ENCODE measurements at places on chromosomes 3 and 15.
A peak's percentile ranks its signal among the peaks of the same experiment; 100 is the strongest.

DNA sequence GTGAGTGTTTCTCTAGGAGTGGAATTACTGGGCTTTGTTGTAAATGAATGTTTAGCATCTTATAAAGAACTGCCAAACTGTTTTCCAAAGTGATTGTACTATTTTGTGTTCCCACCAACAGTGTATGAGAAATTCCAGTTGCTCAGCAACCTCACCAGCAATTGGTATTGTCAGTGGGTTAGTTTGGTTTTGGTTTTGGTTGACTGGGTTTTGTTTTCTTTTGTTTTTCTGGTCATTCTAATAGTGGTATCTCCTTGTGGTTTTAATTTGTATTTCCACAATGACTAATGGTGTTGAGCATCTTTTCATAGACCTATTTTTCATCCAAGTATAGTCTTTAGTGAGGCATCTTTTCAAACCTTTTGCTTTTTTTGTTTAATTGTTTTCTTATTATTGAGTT, 27.1 kb downstream of the FILIP1L start:
- no peak for DNase-seq

GRCh38 chr3:66618066-66618465, 117.2 kb upstream of the LRIG1 start:
- no peak for DNase-seq

GRCh38 chr3:110929816-110930215, 141.8 kb upstream of the NECTIN3 start:
- DNase-seq: no peak

- no peak for DNase-seq
Observed at GRCh38 chr3:194293546-194294198, 57.5 kb downstream of the CPN2 start.

DNA sequence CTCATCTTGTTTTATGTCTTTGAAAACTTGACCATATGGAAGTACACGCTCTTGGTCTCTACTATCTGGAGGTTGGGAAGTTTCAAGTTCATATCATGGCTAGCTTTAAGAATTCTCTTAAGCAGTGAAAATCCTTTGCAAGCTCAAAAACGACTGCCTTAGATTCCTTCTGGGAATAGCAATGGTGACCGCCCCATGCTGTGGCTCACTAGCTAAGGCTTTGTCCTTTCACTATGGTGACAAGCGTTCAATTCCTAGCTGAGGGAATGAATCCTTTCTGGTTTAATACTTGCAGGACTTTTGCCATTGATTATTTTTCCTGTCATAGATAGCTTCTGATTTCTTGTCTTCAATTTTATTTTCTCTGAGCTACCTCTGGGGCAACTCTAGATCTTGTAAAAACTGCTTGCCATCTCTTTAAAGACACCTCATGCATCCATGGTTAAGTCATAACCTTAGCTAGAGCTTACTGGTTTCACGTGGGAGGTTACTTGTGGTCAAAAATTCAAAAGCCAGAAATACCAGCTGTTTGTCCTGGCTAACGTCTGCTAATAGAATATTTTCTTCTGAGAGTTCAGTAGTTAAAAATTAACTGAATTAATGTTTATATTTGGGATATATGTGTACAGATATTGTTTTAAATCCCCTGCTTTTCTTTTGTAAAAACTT, 673.4 kb upstream of the CBLB start:
- DNase-seq: no peak

- DNase-seq: no peak
Observed at GRCh38 chr3:187567661-187568121, 102.5 kb downstream of the SST start.

DNA sequence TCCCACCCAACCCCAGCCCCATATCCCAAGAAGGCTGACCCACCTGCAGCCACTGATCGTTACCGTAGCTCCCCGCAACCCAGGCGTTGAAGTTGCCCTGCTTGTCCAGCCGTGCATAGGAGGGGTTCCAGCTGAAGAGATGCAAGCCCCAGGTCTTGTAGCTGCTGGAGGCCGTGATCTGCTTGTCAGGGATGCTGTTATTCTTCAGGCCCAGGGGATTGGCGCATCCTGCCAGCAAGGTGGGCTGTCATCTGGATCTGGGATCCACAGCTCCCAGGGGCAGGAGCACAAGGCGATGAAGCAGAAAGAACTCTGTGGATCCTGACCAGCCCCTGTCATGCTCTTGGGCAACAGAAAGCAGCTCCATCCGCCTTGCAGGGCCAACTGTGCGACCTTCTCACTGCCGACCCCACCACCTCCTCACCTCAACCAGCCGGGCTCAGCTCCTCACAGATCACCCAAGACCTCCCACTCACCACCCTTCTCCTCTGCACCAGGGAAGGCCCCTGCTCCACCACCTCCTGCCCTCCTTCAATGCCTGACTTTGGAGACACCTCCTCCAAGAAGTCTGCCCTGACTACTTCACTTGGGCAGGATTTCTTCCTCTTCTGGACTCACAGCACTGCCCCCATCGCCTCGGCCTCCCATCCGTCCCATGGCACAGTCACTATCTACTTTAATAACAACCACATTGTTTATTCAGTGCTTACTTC, 6.3 kb upstream of the HAPLN3 start:
- no peak for DNase-seq

DNA sequence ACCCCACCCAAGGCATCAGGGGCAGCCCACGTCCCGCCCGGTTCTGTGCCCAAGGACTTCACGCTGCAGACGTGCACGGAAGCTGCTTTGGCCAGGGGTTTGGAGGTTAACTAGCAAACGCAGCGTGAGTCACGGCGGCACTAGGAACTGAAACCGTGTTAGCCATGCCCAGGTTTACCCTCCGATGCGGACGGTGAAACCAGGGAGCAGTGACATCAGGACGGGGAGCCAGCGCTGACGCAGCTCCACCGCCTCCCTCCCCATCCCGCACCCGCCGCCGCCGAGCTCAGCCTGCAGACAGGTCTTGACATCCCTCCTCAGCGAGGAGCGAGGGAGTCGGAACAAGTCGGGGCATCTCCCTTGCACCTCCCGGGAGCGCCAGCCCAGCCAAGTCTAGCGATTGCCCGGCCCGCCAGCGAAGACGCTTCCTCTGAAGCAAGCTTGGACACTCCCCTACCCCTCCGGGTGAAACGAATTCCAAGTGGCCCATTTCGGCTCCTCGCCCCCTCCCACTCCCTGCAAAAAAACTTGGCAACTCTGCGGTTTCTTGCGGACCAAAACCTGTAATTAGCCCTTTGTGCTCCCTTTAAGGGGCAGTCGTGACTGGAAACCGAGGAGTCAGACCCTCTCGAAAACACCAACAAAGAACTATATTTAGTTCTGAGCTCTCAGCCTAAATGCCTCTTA, 1.4 kb upstream of the RAP2B start:
- peak; percentile 59 for DNase-seq

- DNase-seq: no peak
Observed at GRCh38 chr3:114732353-114732752, 414.7 kb downstream of the ZBTB20 start.

GRCh38 chr3:129226374-129226773, 23.0 kb upstream of the COPG1 start:
- DNase-seq: peak; percentile 76

DNA sequence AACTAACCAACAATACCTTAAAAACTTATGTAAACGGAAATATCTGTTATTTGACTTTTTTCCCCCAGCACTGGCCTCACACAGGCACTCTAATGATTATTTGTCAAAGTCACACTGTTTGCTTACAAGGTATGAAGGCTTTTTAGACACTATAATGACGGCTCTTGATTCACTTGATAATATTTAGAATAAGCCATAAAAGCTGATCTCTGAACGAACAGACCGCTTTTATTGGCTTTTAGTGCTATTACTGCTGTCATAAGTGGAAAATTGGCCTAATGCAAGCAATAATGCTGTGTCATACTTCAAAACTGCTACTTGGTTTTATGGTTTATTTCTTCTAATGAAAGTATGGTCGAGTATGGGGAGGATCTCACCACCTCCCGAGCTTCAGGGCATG, 35.1 kb downstream of the MDFIC2 start:
- DNase-seq: no peak

DNA sequence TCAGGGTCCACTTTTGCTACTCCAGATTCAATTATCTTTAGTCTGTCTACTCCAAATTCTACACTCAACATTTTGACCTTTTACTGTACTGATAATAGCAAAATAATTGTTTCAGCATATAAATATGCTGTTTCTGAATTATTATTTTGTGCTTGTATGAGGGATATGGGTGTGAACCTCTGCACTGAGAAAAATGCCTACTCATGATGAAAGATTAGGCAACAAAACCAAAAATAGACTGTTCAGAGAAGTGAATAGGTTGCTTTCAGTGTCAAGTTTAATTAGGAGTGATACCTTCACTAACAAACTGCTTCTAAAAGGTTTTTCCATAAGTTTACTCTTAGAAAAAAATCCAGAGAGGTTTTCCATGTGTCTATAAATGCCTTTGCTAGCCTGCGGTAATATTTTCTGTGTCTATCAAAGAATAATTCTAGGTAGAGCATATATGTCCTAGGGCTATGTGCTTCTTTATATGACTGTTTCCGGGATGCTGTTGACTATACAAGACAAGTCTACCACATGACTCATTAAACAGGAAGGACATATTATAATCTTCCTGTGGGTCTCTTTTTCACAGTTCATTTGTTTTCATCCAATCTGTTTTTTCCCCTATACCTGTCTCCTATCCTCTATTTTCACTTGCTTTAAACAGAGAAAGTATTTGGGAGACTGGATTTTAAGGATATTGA, 218.5 kb upstream of the TTC14 start:
- no peak for DNase-seq

- no peak for DNase-seq
Observed at GRCh38 chr15:95932676-95933075, 397.8 kb upstream of the NR2F2 start.

GRCh38 chr3:30751610-30752299, 142.7 kb downstream of the GADL1 start:
- DNase-seq: no peak

DNA sequence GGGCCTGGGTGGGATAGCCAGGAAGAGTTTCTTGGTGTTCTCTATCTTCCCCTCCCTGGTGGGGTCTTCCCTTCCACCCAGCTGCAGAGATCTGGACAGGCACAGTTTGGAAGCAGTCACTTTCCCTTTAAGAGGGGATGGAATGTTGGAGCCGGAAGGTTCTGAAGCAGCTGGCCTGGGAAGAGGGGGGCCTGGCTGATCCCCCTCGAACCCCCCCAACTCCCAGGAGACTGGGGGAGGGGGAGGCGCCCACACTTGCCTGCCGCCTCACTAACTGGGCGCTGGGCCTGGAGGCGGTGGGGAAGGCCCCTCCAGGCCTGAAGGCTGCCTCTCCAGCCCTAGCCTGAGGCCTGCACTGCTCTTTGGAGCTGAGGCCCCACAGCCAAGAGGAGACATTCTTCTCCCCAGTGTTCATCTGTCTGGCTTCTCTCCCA, 1.4 kb downstream of the DVL3 start:
- no peak for DNase-seq

GRCh38 chr15:66594344-66594743, 28.5 kb upstream of the LCTL start:
- DNase-seq: no peak

DNA sequence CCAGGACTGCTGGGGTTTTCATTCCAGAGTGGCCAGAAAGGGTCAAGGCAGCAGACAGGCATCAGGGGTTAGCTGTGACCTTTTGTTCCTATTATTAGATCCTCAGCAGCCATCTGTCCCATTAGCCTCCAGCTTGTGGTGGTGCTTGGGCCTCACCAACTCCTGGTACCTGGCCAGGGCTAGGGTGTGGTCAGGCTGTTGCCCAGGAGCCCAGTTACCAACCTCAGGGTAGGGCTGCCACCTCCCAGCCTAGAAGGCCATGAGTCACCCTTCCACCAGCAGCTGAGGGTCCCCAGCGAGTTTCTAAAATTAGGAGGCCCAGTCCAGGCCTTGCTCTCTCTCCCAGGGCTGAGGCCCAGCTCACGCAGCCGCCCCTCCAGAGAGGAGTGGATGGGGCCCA, 12.2 kb downstream of the TMEM43 start:
- DNase-seq: no peak

DNA sequence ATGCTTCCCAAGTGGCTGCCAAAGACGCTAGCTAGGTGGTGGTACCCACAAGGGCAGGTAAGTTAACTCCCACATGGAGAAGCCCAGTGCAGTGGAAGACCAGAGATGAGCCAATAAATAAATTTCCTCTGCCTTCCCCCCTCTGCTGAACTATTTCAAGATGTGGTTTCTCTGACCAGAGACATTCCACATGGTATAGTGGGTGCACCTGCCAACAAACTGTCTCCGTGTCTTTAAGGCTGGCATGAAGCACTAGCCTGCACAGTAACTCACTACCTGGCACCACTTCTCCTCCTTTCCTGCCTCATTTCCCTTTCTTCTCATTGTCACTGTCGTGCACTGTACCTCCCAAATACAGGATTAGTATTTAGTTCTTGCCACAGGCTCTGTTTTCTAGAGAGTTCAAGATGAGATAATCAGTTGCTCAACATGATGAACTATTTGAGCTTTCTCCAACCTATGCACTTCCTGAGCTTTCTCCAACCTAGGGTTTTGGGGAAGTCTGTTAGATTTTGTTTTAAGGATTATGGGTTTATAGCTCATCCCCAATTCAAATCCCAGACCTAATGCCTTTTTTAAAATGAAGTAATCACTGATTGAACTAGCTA, 8.4 kb upstream of the CRTAP start:
- DNase-seq: no peak

- no peak for DNase-seq
Observed at GRCh38 chr3:27643355-27643754, 78.8 kb downstream of the EOMES start.

GRCh38 chr15:76753771-76754170, 151.4 kb downstream of the SCAPER start:
- no peak for DNase-seq

DNA sequence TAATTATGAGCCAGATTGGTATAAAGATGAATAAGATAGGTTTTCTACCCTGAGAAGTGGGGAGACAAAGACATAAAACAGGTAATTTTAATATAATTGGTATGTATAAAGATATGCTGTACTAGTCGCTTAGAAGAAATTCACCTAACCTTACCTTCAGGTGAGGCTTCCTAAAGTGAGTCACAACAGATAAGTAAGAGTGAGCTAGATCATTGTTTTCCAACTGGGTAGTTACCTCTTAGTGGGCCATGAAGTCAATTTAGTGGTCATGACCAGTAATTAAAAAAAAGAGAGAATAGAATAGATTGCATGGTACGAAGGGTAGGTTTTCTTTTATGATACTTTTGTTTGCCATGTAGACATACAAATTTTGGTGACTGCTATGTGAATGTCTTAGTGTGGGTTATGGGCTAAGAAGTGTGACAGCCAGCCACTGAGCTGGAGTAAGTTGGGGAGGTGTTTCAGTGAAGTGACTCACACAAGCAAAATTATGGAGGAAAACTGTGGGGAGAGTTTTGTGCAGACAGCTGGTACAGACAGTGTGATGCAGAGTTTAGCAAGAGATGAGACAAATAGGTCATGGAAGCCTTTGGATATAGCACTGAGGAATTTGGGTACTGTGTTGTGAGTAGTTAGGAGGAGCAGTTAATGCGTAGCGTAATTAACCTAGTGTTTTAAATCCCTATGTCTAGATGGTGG, 8.2 kb downstream of the TRNT1 start:
- no peak for DNase-seq

DNA sequence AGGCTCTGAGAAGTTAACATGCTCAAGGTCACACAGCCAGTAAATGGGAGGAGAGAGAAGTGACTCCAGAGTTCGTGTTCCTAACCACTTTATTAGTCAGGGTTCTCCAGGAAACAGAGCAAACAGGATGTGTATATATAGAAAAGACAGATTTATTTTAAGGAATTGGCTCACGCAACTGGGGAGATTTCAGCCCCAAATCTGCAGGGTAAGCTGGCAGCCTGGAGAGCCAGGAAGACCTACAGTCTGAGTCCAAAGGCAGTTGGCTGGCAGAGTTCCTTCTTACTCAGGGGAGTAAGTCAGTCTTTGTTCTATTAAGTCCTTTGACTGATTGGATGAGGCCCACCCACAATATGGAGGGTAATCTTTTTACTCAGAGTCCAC, 118.2 kb upstream of the PROK2 start:
- no peak for DNase-seq

GRCh38 chr3:122342803-122343202, 17.8 kb downstream of the CSTA start:
- DNase-seq: no peak

Data from Panc1 (cell line).